Fibroblast of skin of scalp (primary cell): ENCODE measurements at places on chromosomes 7 and 10.
A peak's percentile ranks its signal among the peaks of the same experiment; 100 is the strongest.

GRCh38 chr10:52215745-52216361 is 98.2 kb upstream of the DKK1 start:
- DNase-seq = peak; percentile 71

DNA sequence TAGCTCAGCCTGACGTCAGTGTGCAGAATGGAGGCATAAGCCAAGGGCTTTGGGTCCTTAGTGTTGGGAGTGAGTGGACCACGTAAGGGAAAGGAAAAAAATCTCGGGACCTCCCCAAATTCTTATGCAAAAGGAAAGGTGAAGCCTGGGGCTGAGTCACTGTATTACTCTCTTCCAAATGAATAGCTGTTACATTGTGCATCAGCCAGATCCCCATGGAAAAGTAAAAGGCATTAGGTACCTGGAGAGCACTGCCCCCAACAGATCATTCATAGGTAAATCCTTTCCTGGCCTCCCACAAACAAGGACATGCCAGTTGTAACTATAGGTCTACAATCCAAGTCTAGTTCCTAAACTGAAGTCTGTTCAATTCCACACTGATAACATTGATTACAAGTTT is 170.5 kb downstream of the C1GALT1 start:
- no peak for DNase-seq

DNA sequence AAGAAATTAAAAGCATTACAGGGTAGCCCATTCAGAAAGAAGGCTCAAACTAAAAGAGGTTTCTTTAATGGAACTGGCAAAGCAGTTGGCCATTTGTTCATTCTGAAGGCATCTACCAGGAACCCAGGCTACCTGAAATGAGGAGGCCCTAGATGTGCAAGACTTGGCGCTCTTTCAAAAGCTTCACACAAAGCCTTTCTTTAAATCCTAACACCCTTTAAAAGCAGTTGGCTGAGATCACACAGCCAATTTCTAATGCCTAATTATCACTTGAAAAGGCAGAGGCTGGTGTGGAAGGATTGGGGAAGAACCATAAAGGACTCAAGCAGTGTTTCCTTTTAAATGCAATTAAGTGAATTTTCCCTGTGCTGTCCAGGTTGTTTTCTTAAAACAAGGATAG is 23.2 kb downstream of the PPP1R17 start:
- no peak for DNase-seq

DNA sequence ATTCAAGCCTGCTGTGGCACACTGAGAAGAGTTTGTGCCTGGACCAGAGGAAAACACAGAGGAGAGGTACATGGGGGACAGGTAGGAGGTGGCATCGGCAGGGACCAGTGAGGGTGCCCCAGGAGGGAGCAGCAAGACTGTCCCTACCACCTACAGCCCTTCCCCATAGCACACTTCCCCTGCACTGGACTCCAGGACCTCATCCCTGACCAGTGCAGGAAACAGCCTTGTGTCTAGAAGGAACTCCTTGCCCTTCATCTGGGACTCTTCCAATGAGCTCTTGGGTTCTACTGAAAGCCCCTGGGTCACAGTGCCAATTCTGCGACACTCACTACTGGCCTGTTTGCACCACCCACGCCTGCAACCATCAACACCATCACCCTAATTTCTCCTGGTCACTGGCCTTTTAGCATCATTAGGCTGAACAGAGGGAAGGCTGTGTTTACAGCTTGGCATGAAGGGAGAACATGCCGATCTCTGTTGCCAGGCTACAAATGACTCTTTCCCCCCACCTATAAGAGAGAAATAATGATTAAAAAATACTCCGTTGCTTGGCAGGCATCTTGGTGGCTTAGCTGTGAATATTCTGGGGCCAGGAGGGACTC is 371.9 kb upstream of the ZMIZ1 start:
- DNase-seq = no peak

DNA sequence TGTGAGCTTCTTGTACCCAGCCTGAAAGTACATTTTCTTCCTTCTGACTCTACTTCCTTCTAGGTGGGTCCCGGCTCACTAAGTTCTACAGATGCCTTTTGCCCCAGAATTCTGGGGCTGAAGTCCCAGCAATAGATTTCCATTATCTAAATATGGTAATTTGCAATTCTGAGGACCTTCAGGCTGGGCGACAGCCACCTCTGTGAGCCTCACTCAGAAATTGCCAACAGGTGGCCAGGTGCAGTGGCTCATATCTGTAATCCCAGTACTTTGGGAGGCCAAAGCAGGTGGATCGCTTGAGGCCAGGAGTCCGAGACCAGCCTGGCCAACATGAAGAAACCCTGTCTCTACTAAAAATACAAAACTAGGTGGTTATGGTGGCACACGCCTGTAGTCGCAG is 23.7 kb downstream of the CREM start:
- no peak for DNase-seq

DNA sequence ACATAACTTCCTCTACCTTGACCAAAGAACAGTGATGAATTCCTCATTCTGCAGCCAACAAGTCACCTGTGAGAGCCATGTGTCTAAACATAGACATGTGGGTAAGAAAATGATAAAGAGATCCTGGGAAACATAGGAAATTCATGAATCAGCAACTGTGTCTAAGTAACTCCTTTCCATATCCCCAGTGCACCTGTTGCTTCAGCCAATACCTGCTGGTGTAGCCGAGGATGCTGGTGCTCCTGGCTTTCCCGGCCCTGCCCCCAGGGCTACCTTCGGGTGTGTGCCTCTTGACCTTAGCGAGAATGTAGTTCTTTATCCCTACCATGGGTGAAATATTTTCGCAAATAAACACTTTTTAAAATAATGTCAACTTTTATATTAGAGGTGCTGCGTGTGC is 114.1 kb downstream of the OR13A1 start:
- DNase-seq = no peak

DNA sequence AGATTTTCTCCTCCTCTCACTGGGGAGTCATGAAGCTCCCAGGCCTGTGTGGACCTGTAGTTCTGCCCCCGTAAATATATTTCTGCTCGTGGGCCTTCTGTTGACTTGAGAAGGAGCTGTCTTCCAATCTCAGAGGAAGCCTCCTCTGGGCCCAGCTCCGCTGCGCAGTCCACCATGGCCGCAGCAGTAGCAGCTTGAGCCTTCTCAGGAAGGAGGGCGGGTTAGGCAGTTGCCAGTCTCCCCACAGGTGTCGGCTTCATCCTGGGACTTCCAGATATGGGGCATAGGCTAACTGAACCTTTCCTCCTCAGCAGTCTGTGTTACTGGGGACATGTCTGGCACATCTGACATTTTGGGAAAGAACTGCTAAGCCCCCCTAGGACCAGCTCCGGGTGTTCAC is 62.9 kb upstream of the TRIM8 start:
- no peak for DNase-seq

DNA sequence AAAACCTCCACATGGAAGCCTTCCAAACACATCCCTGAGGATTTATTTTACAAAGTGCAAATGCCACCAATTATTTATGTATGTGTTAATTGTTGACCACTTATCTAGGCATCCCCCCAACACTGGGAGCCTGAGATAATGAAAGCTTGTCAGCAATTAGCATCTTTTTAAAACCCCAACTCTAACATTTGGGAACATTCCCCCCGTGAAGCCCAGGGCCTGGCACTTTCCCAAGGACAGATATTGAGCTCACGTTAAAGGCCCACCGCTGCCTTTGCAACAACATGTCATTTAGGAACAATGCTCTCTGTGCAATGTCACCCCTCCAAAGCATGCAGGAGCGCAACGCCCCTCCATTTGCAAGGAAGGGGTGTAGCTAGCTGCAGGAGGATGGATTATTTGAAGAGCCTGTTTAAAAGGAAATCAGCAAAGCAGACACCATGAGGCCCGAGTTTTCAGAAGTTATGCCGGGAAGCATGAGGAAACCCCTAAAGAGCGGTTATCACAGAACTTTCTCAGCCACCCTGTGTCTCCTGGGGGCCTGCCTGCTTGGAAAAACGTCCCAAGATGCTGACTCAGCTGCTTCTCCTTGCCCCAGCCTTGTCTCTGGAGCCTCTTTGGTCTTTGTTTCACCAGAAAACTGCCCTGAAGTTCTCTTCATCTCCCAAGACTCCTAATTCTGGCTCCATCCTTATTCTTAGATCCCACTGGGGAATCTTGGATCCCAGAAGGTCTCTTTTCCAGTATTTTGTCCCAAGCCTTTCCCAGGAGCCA is 444.1 kb downstream of the GRID1 start:
- no peak for DNase-seq

DNA sequence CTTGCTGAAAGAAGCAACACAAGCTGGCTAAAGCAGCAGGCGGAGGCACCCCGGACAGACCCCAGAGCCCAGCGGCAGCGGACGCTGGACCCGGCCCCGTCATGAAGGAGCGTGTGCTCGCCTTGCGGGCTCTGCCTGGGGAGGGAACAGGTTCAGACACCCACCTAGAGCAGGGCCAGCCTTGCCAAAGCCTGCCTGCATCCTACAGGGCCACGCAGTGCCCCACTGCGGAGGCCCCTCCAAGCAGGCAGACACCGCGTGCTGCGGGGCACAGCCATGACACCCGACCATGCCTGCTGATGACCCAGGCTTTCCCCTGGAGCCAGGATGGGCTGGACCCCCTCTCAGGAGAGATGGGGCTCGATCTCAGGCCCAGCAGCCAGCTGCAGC is 91.7 kb downstream of the MAD1L1 start:
- DNase-seq = no peak

GRCh38 chr7:131932271-131932670 is 375.8 kb upstream of the PODXL start:
- DNase-seq = no peak

DNA sequence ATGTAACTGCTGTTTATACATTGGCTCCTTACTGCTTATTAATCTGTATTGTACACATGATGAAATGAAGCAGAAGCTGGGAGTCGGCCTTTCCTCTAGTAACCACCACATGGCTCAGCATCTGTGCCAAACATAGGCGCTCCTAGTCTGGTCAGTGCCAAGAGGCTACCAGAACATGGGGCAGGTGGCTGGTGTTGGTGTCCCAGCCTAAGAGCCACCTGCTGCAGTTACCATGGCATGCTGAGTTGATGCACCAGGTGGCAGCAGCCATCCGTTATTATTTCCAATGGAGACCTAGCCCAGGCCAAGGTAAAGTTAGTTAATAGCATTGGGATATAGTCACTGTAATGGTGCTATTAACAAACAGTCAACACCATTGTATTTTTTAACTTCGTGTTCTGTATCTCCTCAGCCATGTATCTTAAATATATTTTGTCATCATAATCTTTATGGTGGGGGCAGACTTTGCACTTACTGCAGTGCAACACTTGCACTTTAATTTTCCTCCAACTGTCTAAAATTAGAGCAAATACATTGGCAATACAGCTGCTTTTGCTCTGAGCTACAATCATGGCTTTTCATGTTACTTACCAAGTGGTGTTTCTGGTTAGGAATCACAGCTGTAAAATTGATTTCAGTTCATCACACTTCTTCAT is 33.1 kb downstream of the HBP1 start:
- DNase-seq = peak; percentile 28

DNA sequence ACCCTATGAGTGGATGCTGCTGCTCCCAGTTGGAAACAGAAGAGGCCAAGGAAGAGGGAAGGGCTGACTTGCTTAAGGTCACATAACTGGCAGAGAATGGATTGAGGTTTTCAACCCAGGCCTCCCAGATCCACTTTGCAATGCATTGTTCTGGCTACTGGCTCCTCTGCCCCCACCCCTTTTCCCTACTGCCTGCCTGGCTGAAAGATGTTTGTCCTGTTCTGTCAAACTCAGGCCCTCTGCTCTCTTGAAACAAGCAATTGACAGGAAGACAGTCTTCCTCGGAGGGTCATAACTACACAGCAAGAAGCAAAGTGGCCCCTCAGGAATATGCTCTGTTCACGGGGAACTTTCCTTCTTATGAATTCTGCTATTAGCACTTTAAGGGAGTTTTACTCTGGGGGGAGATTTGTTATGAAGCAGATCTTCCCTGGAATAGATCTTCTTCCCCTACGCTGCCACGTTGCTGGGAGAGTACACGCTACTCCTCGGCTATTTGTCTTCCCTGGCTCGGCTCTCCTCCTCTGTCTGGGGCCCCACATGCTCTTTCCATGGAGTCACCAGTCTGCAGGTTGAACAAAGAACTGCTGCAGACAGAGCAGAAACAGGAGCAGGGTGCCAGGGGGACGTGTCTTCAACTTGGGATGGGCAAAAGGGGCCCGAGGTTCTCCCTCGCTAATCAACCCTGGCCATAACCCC is 436.1 kb downstream of the TYW1 start:
- no peak for DNase-seq

- DNase-seq = peak; percentile 29
Measured at GRCh38 chr7:75879771-75880184, 944 bp downstream of the RHBDD2 start.

DNA sequence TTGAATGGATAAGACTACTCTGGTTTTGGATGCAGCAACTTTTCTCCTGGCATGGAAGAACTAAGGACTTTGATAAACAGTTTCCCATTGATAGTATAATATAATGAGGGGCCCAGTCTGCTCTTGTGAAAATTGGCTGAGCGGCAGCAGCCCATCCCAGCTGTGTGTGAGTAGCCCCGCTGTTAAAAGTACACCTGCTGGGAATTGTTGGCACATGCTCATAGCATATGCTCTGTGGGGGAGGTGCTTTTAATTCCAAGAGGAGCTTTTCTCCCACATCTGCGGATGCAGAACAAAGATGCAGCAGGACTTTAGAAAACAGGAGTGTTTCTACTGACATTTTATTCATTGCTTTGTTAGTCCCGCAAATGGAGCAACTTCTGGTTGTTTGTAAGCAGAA is 19.0 kb downstream of the SRI start:
- DNase-seq = no peak

- DNase-seq = no peak
Measured at GRCh38 chr10:131860311-131860710, 40.5 kb upstream of the PPP2R2D start.

GRCh38 chr10:21584834-21585530 is 51.0 kb downstream of the MLLT10 start:
- DNase-seq = no peak

- DNase-seq = no peak
Measured at GRCh38 chr7:11567571-11567970, 264.4 kb downstream of the THSD7A start.

DNA sequence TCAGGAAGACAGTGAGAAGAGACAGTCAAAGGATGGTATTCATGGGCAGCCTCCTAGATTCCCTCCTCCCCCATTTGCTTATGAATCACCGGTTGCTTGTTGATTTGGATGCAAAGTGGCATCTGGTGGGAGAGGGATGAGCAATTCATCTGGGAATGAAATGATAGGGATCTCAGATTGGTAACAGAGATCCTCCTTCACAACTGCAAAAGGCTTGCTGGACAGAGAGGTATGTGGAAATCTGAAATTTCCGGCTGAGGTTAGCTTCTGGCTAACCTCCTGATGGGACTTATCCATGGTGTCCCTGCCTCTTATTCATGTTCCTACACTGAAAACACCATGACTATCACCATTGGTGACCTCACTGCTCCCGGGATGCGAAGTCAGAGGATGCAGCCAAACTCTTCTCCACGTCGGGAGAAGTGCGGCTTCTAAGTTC is 48.4 kb upstream of the PODXL start:
- peak; percentile 89 for DNase-seq

DNA sequence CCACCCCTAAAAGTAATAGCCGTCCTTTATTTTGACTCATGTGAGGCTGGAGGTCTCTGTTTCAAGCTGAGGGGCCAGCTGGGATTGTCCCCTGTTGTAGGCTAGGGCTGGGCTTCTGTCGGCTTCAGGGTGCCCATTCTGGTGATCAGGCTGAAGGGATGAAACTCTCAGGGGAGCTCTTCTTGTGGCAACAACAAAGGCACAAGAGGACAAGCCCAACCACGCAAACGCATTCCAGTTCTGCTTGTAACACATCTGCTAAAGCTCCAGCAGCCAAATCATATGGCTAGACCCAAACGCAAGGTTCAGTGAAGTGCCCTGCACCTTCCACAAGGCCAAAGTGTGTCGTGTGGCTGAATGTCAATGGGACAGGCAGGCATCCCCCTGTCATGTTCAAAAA is 405.7 kb downstream of the INHBA start:
- DNase-seq = peak; percentile 66

GRCh38 chr7:46015107-46015868 is 94.2 kb upstream of the IGFBP3 start:
- DNase-seq = peak; percentile 76
